ENCODE measurements at places on chromosomes 5 and 9. TPM values are rescaled to one million over a fixed set of nuclear protein-coding genes. Genes with fewer than 3 reads are reported as not detected.
A peak's percentile ranks its signal among the peaks of the same experiment; 100 is the strongest.

DNA sequence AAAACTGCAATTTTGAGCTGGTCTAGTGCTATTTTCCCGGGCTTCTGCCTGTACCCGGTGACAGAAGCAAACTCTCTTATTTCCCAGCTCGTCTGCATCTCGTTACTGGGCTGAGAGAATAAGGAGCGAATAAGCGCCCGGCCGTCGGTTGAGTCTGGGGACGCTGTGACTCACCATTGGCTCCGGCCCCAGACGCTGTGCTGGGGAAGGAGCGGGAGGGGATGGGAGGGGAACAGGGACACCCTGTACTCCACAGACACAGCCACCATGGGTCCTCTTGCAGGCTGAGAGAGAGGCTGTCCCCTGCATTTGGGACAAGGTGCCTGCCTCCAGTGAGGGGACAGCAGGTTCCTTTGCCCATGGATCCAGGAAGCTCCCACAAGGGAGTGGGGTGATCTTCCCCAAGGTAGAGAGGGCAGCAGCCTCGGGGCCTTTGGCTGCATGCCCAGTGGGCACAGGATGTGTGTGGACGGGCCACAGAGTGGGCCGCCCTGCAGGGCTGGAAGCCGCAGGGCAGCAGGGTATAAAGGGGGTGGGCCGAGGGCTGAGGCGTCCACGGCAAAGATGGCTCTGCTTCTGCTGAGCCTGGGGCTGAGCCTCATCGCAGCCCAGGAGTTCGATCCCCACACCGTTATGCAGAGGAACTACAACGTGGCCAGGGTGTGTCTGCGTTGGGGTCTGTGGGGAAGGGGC, at the start of gene LCN9:
Gene LCN9, plus strand, starts transcription at position 552 of the 693 bp plus-strand sequence. Its CDS starts 13 bp downstream, at position 565.
- DNase-seq = no peak

GRCh38 chr5:36744773-36745589, 131.6 kb upstream of the NIPBL start:
- peak; percentile 54 for DNase-seq

DNA sequence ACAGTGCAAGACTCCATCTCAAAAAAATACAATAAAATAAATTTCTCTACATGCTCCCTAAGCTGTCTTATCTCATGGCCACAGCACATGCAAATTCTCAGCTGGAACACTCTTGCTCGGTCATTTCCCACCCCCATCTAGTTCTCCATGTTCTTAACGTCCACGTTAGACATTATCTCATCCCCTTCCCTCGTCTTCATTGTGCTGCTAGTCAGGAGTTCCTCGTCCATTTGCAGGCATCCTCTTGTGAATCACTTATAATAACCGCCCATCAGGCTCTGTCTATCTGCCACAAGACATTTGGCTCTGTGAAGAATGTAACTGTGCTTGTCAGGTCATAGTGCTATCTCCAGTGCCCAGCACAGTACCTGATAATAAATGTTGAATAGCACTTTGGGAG, 32.9 kb upstream of the GOLGA1 start:
- no peak for DNase-seq

GRCh38 chr5:119330367-119331183, 25.2 kb upstream of the TNFAIP8 start:
- no peak for DNase-seq

- DNase-seq = no peak
These were observed 100.4 kb downstream of the NFIB start for GRCh38 chr9:14213504-14213903.

DNA sequence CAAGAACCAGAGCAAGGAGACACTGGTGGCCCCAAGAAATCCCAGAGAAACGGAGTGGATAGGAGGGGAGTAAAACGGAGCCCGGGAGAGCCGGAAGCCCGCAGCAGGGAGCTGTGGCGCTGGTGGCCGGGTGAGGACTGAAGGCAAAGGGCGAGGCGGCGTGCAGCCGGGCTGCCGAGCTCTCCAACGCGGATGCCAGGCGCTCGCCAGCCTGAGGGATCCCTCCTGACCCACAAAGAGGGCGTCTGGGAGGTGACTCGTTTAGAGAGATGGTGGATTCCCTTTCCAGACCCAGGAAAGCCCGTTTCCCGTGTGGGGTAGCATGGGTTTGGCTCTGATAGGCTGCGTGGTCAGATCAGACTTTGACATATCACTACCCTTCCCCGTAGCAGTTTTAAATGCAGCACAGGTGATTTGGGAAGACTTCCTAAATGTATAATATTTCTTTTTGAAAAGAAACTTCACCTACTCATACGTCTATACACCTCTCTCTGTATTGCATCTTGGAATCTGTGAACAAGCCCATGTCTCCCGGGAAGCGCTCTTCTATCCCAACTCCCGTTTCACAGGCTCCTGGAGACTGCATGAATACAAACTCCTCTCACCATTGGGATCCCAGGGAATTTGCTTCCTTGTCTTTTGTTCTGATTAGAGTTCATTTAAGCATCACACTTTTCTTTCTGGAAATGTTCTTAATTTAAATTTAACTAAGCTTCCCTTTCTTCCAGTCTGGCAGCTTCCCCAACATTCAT, 158.1 kb downstream of the C9orf152 start:
- DNase-seq = no peak

DNA sequence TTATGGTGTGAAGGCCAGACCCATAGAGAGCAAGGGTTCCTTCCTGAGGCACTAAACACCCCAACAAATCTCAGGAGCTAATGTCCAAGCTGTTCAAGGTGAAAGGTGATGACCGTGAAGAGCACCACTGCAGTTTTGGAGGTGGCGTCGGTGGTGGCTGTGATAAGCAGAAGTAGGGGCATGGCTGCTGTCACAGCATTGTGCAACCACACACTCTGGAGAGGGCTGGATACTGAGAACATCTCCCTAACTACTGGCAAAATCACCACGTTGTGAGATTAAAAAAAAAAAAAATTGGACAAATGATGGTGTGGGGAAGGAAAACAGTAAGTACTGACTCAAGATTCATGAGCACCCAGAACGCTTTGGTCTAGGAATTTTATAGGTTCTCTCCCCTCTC, 156.5 kb downstream of the PJA2 start:
- DNase-seq = no peak

Gene HBEGF
- 12.8 TPM for total RNA-seq

Gene CEL
- total RNA-seq = 2.3 TPM
